ENCODE measurements at places on chromosomes 13 and 19.

- DNase-seq, result no peak
Observed at GRCh38 chr13:43861863-43862262, 17.7 kb downstream of the CCDC122 start.

DNA sequence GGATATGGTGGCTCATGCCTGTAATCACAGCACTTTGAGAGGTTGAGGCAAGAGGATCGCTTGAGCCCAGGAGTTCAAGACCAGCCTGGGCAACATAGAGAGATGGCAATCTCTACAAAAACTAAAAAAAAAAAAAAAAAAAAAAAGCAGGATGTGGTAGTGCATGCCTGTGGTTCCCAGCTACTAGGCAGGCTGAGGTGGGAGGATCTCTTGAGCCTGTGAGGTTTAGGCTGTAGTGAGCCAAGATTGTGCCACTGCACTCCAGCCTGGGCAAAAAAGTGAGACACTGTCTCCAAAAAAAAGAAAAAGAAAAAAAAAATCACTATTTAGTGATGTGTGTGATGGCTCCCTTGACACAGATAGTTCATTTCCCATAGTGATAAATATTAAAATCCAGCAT is 365.0 kb upstream of the NBEA start:
- DNase-seq, result peak; percentile 2

- no peak for DNase-seq
Observed at GRCh38 chr13:112784811-112785482, 95.1 kb downstream of the ATP11A start.

DNA sequence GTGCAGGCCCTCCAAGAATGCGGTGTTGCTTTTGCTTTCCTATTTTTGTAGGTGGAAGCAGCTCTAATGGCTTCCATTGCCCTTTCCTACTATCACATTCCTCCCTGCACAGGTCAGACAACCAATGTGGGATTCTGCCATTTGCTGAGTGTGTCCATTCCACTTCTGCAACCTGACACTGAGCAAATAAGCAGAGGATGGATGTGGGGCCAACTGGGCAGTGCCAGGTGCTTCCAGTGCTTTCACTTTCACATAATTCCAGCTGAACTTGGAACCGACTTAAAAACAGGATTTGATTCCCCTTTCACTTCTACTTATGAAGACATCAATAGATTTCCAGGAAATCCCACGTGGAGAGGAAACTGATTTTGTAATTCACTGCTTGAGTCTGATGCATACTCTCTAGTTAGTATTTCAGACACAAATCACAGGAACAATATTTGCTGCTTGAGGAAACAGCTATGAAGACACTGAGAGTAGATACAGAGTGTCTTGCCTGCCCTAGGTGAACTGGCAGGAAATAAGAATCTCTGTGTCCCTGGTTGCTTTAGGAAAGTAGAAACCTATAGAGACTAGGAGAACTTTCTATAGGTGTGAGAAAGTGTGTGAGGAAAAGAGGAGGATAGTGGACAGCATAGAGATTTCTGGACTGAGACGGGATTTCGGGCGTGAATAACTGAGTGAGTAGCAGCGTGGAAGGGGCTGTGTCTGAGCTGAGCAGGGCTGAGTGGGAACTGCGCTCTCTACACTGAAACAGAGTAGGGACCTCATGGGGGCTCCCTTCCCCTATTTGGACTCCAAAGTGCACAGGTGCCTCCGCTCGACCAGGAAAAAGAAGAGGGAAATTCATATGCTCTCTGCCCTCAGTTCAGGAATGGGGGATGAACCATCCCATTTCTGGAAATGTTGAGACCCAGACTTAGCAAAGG is 22.5 kb downstream of the LGALS16 start:
- peak; percentile 80 for DNase-seq

DNA sequence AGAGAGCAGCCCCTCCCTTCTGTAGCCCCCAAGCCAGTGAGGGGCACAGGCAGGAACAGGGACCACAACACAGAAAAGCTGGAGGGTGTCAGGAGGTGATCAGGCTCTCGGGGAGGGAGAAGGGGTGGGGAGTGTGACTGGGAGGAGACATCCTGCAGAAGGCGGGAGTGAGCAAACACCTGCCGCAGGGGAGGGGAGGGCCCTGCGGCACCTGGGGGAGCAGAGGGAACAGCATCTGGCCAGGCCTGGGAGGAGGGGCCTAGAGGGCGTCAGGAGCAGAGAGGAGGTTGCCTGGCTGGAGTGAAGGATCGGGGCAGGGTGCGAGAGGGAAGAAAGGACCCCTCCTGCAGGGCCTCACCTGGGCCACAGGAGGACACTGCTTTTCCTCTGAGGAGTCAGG is 4.2 kb downstream of the KLK3 start:
- DNase-seq, result peak; percentile 52

- DNase-seq, result no peak
Observed at GRCh38 chr13:66556306-66556705, 673.8 kb downstream of the PCDH9 start.

DNA sequence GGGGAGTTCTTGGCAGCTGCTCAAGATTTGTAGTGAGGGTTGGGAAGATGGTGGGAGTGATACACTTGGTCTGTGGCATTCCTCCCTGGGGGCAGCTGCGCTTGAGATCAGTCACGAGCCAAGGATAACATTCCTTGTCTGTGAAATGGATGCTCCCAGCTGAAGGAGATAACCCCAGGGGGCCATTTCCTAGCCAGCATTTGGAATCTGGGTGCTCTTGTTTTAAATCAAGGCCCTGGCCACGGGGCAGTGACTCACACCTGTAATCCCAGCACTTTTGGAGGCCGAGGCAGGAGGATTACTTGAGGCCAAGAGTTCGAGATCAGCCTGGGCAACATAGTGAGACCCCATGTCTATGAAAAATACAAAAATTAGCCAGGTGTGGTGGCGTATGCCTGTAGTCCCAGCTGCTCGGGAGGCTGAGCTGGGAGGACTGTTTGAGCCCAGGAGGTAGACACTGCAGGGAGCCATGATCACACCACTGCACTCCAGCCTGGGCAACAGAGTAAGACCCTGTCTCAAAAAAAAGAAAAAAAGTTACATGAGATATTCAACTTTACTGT is 4.6 kb downstream of the PKN1 start:
- DNase-seq, result no peak

DNA sequence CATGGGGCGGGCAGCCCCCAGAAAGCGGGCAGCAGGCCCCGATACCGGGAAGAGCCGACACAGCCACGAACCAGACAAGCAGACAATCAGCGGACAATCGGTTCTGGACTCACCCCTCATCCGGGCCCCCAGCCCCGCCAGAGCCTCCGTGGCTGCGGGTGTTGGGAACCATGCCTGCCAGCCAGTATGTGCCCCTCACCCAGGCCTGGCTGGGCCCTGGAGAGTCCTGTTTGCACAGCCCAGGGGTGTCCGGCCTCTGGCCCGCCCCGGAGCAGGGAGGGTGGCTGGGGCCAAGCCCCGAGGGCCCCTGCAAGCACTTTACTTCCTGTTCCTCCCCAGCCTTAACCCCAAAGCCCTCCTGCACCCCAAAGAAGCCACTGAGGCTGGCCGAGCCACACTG is 7.8 kb downstream of the PODNL1 start:
- DNase-seq, result no peak

GRCh38 chr13:33351319-33351718 is 65.8 kb upstream of the STARD13 start:
- DNase-seq, result no peak

- no peak for DNase-seq
Observed at GRCh38 chr19:38203197-38203596, 20.8 kb downstream of the DPF1 start.

DNA sequence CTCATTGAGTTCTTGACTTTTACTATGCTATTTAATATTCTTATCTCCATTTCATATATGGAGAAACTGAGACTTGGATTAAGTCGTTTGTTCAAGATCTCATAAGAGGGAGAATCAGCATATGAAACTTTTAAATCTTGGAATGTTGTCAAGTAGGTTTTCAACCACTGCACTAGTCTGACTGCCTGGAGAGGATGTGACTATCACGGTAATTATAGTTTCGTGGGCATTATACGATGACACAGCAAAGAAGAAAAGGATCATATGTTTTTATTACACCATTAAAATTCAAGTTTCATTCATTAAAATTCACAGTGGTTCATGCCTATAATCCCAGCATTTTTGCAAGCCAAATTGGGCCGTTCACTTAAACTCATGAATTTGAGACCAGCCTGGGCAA is 555.2 kb downstream of the SLITRK1 start:
- DNase-seq, result no peak

DNA sequence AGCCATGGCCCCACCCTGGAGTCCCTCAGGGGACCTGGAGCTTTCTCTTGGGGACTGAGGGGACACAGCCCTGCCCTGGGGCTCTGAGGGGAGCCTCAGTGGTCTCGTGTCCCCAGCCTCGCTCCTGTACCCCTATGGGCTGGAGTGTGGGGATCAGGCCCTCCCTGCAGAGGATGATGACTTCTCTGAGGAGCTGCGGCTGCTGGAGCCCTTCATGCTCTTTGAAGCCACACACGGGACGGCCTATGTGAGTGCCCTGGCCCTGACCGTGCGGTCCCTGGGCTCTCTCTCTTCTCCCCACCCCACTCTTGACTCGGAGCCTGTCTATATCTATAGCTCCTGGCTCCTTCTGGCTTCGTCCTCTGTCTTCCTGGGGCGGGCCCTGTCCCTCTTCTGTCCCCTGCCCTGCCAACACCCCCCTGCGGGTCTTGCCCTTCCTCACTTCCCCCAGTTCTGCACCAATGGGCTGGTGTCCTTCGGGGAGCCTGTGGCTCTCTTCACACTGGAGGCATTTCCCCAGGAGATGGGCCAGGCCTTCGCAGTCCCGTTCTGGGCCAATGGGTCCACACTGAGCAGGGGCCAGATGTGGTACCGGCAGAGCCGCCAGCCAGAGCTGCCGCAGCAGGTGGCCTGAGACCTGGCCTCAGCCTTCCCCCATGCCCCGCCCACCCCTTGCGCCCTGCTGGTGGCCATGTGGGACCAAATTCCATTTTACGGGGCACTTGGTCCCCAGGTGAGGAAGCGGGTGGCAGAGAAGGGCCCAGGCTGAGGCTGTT is 33.1 kb downstream of the HPN start:
- no peak for DNase-seq

GRCh38 chr19:33676999-33677665 is 55.4 kb downstream of the CHST8 start:
- DNase-seq, result no peak

- no peak for DNase-seq
Observed at GRCh38 chr13:75404726-75405125, 77.2 kb downstream of the TBC1D4 start.

DNA sequence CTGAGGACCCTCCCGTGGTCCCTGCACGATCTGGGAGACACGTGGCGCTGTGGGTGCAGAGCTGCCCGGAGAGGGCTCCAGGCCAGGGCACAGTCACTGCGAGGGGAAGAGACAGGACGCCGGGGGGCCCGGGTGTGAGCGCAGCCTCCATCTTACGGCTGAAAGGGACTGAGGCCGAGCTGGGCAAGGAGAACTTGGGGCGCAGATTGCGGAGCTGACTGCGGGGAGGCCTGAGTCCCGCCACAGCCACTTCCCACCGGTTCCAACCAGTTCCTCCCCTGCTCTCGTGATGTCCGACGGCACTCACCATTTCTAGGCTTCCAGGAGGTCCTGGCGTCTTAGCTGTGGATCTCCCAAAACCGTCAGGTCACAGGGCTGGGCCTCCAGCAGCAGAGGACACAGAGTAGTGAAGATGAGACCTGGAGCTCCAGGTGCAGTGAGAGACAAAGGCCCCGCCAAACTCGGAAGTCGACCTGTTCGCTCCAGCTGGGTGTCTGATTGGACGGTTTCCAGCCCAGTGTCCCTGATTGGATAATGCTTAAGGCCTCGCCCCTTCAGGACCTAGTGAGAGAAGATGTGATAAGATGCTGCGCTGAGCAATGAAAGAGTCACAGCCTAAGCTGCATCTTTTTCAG is 4.8 kb upstream of the ZNF253 start:
- no peak for DNase-seq

GRCh38 chr19:46496304-46496703 is 637 bp upstream of the PNMA8B start:
- DNase-seq, result no peak

GRCh38 chr13:98324105-98324504 is 147.0 kb upstream of the RNF113B start:
- no peak for DNase-seq

- DNase-seq, result no peak
Observed at GRCh38 chr19:29759359-29759758, 44.3 kb upstream of the C19orf12 start.

DNA sequence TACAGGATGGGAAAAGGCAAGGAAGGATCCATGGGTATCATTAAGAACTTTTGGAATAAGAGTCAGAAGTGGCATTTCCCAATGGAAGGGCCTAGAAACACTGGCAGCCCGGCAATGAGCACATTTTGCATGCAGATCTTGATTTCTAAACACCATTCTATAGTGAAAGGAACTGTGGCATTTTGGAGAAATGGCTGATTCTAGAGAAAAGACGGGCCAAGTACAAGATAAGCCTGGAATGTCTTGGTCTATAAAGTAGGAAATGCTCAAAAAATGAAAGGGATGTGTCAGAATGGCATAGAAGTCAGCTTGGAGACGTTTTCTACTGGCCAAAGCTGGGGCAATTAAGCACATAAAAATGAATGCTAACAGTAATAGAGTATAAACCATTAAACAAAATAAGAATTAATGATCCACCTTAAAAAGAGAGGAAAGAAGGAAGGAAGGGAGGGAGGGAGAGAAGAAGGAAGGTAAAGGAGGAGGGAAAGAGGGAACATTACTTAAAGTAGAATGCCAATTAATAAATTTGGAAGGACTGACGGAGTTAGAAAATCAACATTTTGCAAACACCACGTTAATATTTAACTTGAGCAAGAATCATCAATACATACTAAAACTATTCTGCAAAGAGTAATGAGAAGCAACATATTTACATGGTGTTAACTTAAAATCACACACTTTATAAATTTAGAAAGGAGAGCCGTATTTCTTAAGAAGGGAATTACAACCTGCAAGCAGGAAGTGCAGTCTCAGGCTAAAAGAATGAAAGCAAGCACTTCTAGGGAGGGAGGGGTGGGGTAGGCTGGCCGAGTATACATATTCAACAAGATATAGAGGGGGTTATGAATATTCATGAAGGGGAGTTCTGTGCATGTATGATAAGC is 78.9 kb downstream of the ANKRD10 start:
- no peak for DNase-seq

DNA sequence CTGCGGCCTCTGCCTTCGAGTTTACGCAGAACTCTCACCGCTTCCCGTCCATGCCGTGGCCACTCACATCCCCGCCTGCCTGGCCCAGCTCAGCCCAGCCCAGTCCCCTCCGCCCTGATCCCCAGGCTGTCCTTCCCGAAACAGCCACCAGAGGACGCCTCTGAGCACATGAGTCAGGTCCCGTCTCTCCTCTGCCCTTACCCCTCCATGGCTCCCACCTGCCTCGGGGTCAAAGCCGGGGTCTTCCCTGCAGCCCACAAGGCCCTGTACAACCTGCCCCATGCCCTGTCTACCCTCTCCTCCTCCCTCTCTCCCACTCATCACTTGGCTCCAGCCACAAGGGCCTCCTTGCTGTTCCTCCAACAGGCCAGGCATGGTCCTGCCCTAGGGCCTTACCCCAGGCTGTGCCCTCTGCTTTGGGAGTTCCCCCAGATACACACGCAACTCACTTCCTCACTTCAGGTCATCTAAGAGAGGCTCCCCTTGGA is 8.1 kb upstream of the SEMA6B start:
- DNase-seq, result no peak
